ENCODE measurements at places on chromosomes 1 and 21. TPM values are rescaled to one million over a fixed set of nuclear protein-coding genes. Genes with fewer than 3 reads are reported as not detected.

CD1E gene
- not detected for total RNA-seq

PTGFR gene
- total RNA-seq = not detected

OR2L3 gene
- total RNA-seq = not detected

C1orf210 gene
- total RNA-seq = not detected

GRCh38 chr1:167185974-167186657 lies 34.6 kb upstream of the POU2F1 start:
- peak; percentile 93 for DNase-seq

- peak; percentile 38 for DNase-seq
These were observed 145.6 kb upstream of the NFIA start for GRCh38 chr1:60936591-60937342.

- no peak for DNase-seq
These were observed 20.9 kb downstream of the TTLL7 start for GRCh38 chr1:83978056-83978455.

DNA sequence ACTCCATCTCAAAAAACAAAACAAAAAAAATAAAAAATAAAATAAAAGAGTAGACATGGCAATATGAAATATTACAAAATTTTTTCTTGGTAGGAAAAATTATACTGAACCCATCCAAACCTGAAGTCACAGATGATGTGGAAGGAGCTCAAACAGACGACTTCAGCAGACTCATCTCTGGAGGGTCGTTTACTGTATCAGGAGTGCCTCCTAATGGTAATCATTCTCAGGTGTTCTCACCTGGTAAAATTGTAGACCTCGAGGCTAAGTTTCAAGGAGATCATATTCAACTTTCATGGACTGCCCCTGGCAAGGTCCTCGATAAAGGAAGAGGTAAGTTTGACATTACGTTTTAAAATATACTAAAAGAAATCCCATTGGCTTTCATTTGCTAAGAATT lies 54.3 kb upstream of the SH3GLB1 start:
- DNase-seq = no peak

DNA sequence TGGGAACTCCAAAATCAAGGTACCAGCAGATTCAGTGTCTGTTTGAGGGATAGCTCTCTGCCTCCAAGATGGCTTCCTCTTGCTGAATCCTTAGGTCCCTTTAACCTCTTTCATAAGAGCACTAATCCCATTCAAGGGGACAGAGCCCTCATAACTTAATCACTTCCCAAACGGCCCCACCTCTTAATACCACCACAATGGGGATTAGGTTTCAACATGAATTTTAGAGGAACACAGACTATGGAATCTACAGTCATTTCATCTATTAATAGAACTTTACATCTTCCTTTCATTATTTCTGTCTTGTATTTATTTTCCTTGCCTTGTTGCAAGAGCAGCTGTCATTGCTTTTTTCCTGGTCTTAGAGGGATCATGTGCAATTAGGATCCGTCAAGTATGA lies 30.3 kb downstream of the HOOK1 start:
- DNase-seq = no peak
